ENCODE measurements at places on chromosomes 3 and 15.
A peak's percentile ranks its signal among the peaks of the same experiment; 100 is the strongest.

GRCh38 chr15:77897896-77898406 is 179.6 kb downstream of the TBC1D2B start:
- no peak for DNase-seq

DNA sequence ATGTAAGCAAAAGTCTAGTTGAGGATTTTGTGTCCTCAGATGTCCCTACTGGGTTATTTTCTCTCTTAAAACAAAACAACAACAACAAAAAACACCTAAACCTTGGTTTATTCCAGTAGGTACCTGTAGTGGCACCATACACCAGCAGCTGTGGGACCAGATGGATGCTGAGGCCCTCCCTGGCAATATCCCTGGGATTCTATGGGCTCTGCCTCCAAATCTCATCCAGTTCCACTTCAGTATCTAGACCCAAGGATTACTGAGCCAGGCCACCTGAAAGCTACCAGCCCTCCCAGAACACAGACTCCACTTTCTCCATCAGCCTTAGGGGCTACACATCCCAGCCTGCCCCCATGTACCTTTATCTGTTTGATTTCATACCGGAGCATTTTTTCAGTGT is 1.7 kb downstream of the TIMP4 start:
- DNase-seq, result no peak

DNA sequence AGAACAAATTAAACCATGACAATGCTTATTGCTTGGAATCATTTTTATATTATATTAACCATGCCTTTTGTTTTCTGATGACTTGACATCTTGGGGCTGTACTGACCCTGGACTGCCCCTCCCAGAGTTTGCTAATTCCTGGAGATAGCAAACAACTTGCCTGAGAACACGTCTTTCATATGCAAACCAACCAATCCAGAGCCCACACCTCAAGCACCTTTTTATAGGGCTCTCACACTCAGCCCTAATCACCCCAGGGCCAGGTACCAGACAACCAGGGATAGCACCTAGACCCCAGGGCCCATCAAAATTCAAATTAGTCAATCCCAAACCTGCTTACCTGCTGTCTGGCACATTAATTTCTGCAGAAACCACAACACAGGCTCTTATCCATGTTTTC is 36.9 kb downstream of the MRPS11 start:
- DNase-seq, result no peak

DNA sequence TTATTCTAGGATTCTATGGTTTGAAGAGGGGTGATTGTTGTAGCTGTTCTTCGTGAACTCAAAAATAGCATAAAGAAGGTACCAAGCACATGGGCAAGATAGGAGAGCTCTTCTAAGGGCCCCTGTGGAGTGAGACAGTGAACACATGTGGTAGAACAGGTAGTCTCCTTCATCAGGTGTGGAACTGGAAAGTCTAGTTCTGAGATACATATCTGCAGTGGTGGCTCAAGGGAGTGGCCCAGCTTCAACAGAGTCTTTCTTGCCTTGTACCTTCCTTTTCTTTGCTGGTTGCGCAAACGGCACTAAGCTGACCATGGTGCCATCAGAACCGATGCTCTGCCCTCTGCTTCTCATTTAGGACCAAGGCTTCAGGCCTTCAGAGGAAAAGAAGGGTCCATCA is 65.2 kb downstream of the CERS3 start:
- DNase-seq, result no peak

DNA sequence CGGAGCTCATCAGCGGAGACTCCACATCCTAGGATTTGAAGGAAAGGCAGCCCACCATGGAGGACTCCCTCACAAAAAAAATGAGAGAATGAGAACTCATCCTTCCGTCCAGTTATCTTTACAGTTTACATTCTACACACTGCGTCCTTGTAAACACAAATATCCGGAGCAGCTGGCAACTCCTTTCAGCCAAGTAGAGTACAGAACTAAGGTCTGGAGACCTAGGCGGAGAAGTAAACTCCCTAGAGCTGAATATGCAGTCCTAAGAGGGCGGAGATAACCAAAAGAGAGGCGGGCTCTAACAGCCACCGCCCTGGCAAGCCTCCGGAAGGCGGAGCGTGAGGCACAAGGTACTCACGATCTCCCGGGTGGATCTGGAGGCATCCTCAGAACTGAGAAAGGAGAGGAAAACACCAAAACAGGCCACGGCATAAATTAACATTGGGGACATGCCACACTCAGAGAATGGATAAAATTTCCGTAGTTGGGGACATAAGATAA is 924 bp upstream of the SIN3A start:
- DNase-seq, result peak; percentile 53

GRCh38 chr15:68620721-68621527 is 42.1 kb downstream of the CORO2B start:
- DNase-seq, result peak; percentile 94

- DNase-seq, result no peak
Measured at GRCh38 chr3:124698030-124698770, 32.1 kb upstream of the UMPS start.

DNA sequence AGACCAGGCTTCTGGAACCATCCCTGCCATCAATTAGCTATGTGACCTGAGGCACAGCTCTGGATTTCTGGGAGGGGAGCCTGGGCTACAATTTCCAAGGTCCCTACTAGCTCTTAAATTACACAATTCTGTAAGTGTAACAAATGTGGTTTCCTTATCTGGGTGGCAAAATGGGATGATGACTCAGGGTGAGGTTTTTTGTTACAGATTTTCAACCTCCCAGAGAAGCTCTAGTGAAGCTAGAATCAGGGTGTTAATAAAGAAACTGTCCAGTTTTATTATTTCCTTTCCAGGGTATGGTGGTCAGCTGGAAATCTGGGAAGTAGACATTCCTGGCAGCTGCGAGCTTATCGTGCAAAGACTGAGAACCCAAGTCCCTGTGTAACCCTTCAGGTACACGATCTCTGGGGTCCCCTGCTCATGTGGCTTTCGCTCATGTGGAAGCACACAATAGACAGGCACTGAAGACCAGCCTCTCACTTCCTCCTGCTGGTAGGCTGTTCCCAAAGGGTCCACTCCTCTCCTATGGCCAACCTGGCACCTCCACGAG is 7.3 kb downstream of the RAB27A start:
- peak; percentile 63 for DNase-seq

GRCh38 chr3:58409663-58410062 is 24.0 kb downstream of the PDHB start:
- DNase-seq, result no peak

DNA sequence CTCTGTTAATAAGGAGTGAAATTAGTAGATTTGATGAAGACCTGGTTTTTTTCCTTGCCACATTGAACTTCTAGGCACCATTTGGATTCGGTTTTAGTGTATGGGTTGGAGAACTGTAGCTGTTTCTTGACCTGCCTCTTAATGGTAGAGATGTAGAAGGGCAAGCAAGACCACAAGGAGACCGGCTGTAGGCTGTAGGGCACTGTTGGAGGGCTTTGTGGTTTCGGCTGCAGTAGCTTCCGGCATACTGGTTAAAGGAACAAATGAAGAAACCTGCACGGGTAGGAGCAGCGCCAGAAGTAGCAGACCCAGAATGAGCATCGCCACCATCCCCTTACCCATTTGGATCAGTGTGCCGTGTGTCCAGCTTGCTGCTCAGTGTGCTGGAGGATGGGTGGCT is 7.9 kb downstream of the PCLAF start:
- no peak for DNase-seq

DNA sequence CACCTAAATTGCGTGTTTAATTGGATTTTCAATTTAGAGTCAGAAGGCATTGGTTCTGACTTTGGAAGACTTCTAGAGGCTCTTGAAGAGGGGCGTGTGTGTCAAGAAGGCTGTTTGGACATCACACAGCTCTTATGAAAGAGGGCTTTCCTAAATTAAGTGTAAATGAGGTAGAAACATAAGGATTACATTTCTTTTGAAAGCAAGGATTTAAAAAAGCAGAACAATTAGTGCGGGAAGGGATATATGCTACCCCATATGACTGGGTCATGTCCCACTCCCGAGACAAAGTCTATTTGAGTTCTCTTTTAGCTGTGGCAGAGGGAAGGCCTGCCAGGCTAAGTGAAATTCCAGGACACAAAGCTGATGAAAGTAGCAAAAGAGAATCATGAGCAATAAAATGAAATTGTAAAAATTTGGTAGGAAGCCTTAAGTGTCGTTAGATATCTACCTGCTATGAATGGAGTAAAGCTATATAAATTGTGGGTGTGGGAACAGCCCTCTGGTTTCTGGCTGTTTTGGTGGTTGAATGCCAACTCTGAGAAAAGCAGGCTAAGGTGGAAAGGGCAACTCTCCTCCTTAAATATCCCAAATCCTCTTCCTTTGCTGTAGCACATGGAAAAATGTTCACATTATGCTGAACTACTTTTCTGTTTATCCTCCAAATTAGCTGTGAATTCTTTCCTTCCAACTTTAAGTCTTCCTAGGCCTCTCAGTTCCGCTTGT is 100.6 kb upstream of the TSC22D2 start:
- no peak for DNase-seq

DNA sequence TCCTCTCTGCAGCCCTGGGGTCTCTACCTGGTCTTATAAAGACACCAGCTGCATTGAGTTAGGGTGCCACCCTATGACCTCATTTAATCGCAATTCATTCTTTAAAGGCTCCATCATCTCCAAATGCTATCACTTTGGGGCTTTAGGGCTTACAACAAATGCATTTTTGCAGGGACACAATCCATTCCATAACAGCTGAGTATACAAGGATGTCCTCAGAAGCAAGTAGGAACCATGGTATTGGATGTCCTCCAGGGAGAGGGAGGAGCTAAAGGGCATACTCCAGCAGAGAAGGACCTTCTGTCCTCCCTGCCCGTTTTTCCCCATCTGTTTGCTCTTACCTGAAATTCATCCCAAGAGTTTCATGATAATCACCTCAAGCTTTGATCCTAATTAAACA is 30.3 kb downstream of the UMPS start:
- DNase-seq, result peak; percentile 68

- DNase-seq, result peak; percentile 29
Measured at GRCh38 chr15:95843241-95843910, 487.1 kb upstream of the NR2F2 start.

GRCh38 chr3:171694888-171695287 is 115.4 kb downstream of the PLD1 start:
- no peak for DNase-seq

GRCh38 chr3:174755833-174756829 is 103.0 kb upstream of the NAALADL2 start:
- DNase-seq, result no peak

DNA sequence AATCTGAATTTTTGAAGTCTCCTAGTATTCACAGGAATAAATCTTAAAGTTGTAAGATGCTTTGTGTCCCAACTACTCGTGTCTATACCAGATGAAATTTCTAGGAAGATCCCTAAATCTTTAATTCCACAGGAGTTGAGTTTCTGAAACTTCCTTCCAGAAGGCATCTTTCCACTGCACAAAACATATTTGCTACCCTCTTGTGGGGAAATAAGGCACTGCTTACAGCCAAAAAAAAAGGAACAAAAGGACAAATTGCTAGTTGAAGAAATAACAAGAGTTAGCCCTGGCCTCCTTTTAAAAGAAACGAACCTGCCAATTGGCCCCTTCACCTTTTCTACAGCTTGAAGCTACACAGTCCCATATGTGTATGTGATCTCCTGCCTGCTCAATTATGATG is 54.0 kb downstream of the TAFA4 start:
- peak; percentile 29 for DNase-seq

DNA sequence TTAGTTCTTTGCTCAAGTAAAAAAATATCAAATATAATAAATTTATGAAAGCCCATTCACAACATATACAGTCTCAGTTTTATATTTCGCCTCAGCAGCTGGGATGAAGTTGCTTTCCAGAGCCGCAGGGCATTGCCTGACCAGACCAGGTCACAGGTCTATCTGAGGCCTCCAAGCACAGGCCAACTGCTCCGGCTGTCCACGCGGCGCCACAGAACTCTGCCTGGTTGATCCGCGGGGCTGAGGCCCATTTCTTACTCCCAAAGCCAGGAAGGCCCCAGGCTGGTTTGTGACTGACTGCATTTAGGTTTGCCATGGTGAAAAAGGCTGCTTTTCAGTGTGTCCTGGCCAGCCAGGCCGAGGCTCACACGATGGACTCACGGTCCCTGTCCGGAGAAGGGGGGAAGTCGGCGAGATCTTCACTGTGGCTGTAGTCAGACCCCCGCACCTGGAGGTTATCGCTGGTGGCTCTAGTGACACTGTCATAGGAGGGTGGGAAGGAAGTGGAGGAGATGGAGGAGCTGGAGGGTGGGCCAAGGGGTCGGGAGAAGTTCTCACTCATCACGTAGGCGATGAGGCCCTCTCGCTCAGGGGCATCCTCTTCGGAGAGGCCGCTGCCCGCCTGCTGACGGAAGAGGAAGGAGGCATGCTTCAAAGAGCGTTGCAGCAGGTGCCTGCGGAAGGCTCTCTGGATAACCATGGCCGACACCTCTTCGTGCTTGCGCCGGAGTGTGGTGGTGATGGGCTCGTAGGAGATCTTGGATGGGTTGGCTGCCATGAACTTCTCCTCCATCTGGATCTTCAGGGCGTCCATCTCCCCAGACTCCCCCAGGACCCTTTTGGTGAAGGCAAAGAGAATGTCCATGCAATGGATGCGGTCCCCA is 54.1 kb downstream of the EXOG start:
- DNase-seq, result no peak

GRCh38 chr3:166201476-166201875 is 364.3 kb upstream of the BCHE start:
- no peak for DNase-seq

- no peak for DNase-seq
Measured at GRCh38 chr3:27507111-27507510, 22.9 kb upstream of the SLC4A7 start.

GRCh38 chr3:109963831-109964230 is 626.5 kb upstream of the DPPA4 start:
- no peak for DNase-seq

DNA sequence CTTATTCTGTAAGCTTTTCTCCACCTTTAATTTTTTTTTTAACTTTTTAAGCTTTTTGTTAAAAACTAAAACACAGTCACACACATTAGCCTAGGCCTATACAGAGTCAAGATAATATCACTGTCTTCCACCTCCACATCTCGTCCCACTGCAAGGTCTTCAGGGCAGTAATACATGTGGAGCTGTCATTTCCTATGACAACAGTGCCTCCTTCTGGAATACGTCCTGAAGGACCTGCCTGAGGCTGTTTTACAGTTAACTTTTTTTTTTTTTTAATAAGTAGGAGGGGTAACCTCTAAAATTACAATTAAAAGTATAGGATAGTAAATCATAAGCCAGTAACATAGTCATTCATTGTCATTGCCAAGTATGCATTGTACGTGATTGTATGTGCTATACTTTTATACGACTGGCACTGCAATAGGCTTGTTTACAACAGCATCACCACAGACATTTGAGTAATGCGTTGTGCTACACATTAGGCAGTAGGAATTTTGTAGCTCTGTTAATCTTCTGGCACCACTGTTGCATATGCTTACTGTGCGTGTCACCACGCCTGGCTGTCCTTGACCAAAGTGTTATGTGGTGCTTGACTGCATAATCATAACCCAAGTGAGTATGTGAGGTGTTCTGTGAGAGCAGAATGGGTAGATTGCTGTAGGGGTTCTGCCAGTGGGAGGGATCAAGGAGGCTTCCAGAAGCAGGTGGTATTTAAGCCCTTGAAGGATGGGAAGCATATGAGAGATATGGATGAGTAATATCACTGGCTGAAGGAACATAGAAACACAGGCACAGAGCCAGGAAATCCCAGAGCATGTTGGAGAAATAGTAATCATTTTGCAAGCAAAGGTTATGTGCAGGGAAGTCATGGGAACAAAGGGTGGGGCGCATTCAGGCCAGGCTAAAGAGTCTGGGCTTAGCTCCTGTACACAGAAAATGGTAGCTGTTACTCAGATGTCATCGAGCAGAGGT is 18.3 kb downstream of the FBXO22 start:
- DNase-seq, result peak; percentile 49

- DNase-seq, result no peak
Measured at GRCh38 chr3:72563690-72564370, 284.4 kb downstream of the SHQ1 start.
